ENCODE measurements at places on chromosomes 5 and 9. TPM values are rescaled to one million over a fixed set of nuclear protein-coding genes. Genes with fewer than 3 reads are reported as not detected.

GRCh38 chr5:167489202-167489601, 802.2 kb upstream of the WWC1 start:
- no peak overlapping the region for H3K4me3 ChIP-seq
- no peak for DNase-seq
- H3K27ac ChIP-seq = no peak overlapping the region
- H3K27me3 ChIP-seq = no peaks in the 10 kb centered on the region
- H3K36me3 ChIP-seq = no peaks in the 10 kb centered on the region

- no peaks in the 10 kb centered on the region for H3K4me1 ChIP-seq
- DNase-seq = no peak
- no peak overlapping the region for H3K4me3 ChIP-seq
- no peaks in the 10 kb centered on the region for H3K27me3 ChIP-seq
- peak overlapping the region; percentile 6 for H3K27ac ChIP-seq
Observed at GRCh38 chr5:31213705-31214121, 20.2 kb downstream of the CDH6 start.

DNA sequence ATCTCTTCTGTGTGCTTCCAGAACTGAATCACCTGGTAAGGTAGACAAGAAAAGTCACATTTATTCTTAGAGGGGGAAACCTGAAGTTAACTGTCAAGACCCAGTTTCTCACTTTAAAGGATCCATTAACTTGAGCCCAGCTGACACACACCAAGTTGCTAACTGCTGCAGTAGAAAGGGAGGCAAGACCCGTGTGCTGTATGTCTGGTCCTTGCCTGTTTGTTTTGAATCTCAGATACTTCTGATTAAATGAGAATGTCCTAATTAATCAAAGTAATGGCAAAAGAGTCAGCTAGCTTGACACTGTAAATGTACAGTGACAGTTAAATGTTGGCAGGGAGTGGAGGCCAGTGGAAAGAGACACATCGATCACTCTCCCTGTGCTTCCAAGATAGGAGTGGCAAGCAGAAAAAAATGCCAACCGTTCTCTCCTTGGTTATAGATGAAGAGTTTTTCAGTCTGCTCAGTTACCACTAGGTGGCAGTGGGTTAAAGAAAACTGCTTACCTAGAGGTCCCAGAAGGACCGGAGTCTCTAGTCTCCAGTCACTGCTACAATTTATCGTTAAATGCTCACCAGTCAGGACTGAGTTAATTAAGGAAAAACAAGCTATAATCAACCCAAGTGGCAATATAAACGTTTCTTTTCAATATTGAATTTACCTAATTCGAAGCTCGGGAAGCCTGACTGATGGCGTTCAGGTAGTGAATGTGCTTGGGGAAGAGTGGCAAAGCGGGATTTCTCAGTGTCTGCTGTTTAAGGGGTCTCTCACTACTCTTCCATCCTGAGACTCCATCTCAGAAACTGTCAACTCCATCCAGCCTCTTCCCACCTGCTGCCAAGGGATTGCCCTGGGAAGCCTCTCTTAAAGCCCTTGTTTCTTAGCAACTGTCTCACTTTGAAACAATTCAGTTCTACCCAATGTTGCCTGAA, 18.4 kb downstream of the LSM11 start:
- H3K36me3 ChIP-seq = no peaks in the 10 kb centered on the region
- no peak overlapping the region for H3K27ac ChIP-seq
- H3K4me1 ChIP-seq = no peaks in the 10 kb centered on the region

DNA sequence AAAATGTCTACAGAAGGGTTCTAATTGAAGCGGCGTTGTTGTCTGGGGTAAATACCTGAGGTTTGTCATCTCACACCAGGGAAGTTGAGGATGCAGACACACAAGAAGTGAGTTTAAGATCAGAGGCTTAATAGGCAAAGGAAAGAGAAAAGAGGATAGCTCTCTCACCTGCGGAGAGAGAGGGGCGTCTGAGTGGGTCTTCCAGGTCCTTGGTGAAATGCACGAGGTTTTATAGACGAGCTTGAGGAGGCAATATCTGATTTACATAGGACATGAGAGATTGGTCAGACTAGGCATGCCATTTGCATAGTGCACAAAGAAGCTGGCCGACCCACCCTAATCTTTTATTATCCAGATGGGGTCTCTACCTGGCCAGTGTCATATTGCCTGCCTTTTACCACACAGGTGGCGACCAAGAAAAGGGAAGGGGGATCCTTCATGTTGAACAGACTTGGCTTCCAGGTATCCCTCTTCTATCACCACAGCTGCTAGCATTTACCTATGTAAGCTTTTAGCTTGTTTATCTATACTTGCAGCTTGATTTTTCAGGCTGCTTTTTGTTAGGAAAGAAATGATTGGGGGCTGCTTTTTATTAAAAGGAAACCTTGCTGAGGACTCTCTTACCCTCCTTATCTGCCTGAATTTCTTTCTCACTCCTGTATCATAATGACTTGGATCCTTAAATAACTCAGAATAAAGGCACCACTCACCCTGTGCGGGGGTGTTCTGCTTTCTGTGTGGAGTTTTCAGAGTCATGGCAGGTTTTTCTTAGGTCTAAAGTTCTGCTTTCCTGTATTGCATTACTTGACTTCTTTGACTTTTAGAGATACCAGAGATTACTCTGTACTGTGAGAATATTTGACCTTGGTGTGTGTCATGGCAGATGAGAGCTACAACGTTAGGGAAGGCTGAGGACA, 9.4 kb upstream of the GLT6D1 start:
- no peaks in the 10 kb centered on the region for H3K36me3 ChIP-seq
- H3K27ac ChIP-seq = no peak overlapping the region
- DNase-seq = no peak

Gene PDE4D
- 7.1 TPM for total RNA-seq

Gene ZCCHC10
- total RNA-seq = 10.2 TPM

DNA sequence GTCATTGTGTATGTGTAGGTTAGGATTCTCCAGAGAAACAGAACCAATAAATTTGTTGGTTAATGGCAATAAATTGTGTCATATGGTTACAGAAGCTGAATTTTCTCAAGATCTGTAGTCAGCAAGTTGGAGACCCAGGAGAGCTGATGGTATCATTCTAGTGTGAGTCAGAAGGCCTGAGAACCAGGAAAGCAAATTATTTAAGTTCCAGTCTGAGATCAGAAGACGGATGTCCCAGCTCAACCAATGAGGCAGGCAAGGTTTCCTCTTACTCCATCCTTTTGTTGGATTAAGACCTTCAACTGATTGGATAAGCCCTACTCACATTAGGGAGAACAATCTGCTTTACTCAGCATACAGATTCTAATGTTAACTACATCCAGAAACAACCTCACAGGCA, 656.3 kb downstream of the ANXA1 start:
- DNase-seq = no peak
- no peaks in the 10 kb centered on the region for H3K27me3 ChIP-seq
- no peak overlapping the region for H3K27ac ChIP-seq
- no peaks in the 10 kb centered on the region for H3K4me1 ChIP-seq
- no peaks in the 10 kb centered on the region for H3K36me3 ChIP-seq

Gene FOXI1
- total RNA-seq = not detected

DNA sequence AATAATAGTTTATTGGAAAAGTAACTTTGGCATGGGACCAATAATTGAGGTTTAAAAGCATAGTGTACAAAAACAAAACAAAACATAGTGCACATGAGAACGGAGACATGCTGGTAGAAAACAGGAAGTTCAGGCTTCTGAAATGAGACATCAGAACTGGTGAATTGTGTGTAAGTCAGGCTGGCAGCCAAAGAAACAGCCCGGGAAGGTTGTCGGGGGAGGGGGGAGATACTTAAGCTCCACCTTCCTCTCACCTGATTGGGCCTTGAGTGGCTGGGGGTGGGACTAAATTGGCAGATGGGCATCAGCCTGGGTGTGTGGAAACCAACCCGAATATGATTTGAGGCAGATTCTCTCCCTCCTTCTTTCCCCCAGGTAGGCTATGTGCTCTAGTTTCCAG, 256.3 kb downstream of the SMARCA2 start:
- no peaks in the 10 kb centered on the region for H3K27me3 ChIP-seq
- no peak overlapping the region for H3K27ac ChIP-seq
- H3K36me3 ChIP-seq = no peaks in the 10 kb centered on the region
- H3K4me1 ChIP-seq = no peaks in the 10 kb centered on the region
- no peak overlapping the region for H3K4me3 ChIP-seq

Gene GMCL2
- total RNA-seq = not detected

GRCh38 chr9:92030367-92030766, 80.3 kb upstream of the ROR2 start:
- no peak overlapping the region for H3K4me3 ChIP-seq
- H3K4me1 ChIP-seq = no peaks in the 10 kb centered on the region
- H3K27me3 ChIP-seq = no peaks in the 10 kb centered on the region

Gene FASTKD3
- total RNA-seq = 1.8 TPM

DNA sequence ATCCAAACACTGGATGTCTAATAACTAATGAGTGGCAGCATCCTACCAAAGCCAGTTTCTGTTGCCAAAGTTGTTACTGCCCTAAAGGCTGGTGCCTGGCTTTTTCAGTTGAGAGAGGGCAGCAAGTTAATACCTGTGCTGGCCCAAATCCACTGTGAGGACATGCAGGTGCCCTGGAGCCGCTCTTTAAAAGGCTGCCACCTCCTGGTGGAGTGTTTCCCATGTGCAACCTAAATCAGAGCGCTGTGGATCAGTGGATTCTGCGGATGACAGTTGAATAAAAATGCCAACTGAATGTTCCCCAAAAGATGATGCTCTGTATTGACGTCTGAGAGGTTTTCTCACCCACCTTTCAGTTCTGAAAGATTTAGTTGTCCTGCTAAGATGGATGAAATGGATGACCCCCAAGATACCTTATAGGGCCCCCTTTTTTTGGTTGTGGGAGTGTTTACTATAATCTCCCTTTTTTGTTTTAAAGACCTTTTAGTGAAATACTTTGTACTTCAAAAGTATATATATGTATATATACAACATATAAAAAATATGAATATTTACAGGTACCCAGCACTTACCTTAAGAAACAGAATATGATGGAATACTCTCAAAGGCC, 146.4 kb downstream of the EGFLAM start:
- H3K4me3 ChIP-seq = no peak overlapping the region
- no peak overlapping the region for H3K27ac ChIP-seq
- no peaks in the 10 kb centered on the region for H3K36me3 ChIP-seq

Gene ACTBL2
- not detected for total RNA-seq

Data from pancreas (tissue), 10 donors.